ENCODE measurements at places on chromosomes 1 and 21. TPM values are rescaled to one million over a fixed set of nuclear protein-coding genes. Genes with fewer than 3 reads are reported as not detected.

GRCh38 chr21:41821081-41821755 lies 54.4 kb upstream of the RIPK4 start:
- no peaks in the 10 kb centered on the region for H3K27me3 ChIP-seq
- H3K27ac ChIP-seq = no peak overlapping the region
- no peaks in the 10 kb centered on the region for H3K4me1 ChIP-seq
- no peak for DNase-seq

GRCh38 chr21:43654806-43655489 lies 4.3 kb downstream of the HSF2BP start:
- H3K36me3 ChIP-seq = no peaks in the 10 kb centered on the region
- no peak for DNase-seq
- H3K27ac ChIP-seq = no peak overlapping the region
- H3K4me3 ChIP-seq = no peak overlapping the region
- H3K4me1 ChIP-seq = no peaks in the 10 kb centered on the region

DNA sequence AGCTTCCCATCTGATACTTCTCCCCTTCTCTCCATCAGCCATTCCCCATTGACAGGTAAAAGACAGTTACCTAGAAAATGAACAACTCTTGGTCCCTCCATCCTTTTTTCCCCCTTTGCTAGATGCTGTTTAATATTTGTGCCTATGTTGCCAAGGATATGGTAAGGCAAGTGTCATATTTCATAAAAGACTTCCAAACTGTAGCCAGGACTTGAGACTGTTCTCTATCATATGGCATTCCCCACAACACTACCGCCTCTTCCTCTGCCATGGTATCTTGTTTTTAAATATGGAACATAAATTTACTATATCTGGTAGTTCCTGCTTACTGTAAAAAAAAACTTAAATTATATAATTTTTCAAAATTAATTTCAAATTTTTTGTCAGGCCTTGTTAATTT lies 97.2 kb downstream of the PHTF1 start:
- H3K4me3 ChIP-seq = no peak overlapping the region
- H3K36me3 ChIP-seq = peaks cover 45% of the 10 kb centered on the region
- DNase-seq = no peak

DNA sequence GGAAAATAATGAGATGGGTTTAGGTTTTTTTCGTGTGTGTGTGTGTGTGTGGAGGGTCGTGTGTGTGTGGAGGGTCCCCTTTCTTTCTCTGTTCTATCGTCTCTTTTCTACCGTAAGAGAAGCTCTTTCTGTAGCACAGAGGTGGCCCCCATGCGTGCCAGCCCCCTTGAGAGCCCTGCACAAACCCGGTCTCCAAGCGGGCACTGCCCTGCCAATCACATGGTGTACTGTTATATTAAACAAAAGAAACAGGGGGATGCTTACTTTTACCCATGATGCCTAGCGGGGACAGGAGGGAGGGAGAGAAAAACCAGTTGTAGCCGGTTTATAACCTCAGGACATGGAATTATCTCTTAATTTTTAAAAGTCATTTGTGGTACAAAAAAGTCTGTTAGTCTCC lies 41.0 kb downstream of the GATAD2B start:
- peaks cover 16% of the 10 kb centered on the region for H3K36me3 ChIP-seq
- peak overlapping the region; percentile 99 for H3K27ac ChIP-seq
- no peak for DNase-seq
- H3K27me3 ChIP-seq = no peaks in the 10 kb centered on the region
- no peak overlapping the region for H3K4me3 ChIP-seq

ZNF648 gene
- 0.29 TPM for total RNA-seq

PER3 gene
- total RNA-seq = 2.8 TPM
